Immature natural killer cell (primary cell): ENCODE measurements at places on chromosomes 6 and 20.

DNA sequence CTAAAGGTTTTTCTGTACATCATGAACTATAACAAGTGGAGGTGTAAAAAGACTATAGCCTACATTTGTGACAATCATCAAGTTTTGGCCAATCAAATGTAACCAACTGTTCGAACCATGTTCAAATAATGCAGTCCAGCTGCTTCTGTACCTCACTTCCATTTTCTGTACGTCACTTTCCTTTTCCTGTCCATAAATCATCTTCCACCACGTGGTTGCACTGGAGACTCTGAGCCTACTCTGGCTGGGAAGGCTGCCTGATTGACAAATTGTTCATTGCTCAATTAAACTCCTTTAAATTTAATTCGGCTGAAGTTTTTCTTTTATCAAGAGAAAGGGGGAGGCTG is 270.4 kb upstream of the JARID2 start:
- no peak for DNase-seq

DNA sequence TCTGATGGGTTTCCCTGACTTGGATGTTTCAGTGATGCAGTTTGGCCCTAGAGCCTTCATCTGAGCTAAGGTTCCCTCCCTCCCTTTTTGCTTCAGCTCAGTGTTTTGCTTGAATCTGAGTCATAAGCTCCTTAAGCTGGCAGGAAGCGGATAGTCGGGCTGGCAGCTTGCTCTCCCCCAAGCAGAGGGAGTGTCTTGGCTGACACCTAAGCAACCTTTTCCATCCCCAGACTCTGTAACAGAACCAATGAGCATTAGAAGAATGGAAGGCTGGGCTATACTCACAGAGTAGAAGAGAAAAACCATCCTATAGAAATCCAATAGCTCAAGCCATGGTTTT is 98.3 kb downstream of the HAO1 start:
- DNase-seq: no peak

GRCh38 chr6:71967436-71967835 is 81.1 kb downstream of the RIMS1 start:
- no peak for DNase-seq

- no peak for DNase-seq
Measured at GRCh38 chr20:54122189-54122588, 51.6 kb downstream of the CYP24A1 start.

DNA sequence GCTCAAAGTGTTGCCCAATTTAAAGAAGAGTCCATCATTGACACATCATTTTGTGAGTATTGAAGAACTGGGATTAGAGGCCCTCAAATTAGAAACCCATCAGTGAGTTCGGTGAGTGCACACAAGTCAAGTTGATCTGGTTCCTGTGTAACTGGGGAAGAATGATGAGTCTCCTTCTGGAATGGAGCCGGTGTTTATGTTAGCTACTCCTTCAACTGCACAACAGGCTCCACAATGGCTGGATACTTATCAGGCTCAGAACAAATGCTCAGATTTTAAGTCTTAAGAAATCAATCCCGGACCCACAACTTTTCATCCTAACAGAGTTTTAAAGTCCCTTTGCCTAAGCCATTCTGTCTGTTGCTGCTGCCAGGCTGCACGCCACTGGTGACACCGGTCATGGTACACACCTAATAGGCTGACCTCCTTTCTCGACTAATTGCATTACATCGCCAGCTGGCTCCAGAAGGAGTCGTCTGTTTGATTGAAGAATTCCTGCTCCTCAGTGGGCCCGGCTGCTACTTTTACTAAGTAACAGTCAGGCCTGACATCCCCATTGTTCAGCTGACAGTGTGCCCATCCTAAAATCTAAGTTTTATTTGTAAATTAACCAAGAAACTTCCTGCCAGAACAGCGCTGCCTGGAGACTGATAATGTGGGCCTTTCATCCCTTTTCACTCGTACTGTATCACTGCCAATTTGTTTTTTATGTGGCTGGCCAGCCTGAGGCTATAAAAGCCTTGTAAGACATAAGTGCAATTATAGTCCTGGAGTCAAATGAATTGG is 130.4 kb downstream of the INSM1 start:
- DNase-seq: no peak
